ENCODE measurements at places on chromosomes 7 and 10.

- no peak for DNase-seq
Observed at GRCh38 chr10:124472071-124472470, 10.4 kb downstream of the LHPP start.

GRCh38 chr10:73799899-73800559, 11.4 kb downstream of the NDST2 start:
- DNase-seq, result no peak

GRCh38 chr10:33125522-33126517, 167.8 kb upstream of the ITGB1 start:
- no peak for DNase-seq

GRCh38 chr10:95423164-95424005, 132.6 kb upstream of the PDLIM1 start:
- no peak for DNase-seq

- no peak for DNase-seq
Observed at GRCh38 chr10:78905957-78906308, 162.8 kb upstream of the ZMIZ1 start.

- DNase-seq, result no peak
Observed at GRCh38 chr10:68560943-68561864, 1.1 kb downstream of the TET1 start.

- DNase-seq, result no peak
Observed at GRCh38 chr10:6200734-6201515, 1.8 kb upstream of the PFKFB3 start.

DNA sequence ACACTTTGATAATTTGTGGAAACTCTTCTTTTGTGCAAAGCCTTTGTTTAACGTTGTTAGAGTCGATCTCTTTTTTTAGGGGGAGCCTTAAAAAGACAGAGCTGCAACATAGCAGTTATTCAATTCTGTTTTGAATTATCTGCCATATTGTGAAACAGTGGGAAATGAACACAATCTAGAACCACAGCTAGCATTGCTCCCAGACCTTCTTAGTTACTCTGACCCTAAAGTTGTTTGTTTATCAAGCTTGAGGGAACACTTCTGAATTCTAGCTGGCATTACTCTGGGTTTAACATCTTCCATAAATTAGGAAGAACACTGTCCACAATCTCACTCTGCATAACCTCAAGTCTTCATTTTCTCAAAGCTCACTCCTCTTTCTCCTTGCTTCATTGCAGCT, 217.7 kb downstream of the PRKG1 start:
- no peak for DNase-seq

- DNase-seq, result no peak
Observed at GRCh38 chr7:34835901-34836600, 178.0 kb downstream of the NPSR1 start.

DNA sequence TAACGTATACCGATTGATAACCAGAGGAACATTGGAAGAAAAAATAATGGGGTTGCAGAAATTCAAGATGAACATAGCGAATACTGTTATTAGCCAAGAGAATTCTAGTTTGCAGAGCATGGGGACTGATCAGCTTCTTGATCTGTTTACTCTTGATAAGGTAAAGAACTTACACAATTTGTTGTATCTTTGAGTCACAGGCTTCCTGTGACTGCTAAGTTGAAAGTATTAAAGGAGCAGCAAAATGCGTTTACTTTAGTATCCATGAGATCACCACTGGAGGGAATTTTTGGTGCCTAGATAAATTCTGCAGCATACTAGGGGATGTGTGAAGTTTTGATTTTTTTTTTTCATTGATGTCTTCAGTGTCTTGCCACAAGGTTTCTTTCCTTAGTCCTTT, 103.6 kb downstream of the BTAF1 start:
- DNase-seq, result no peak

DNA sequence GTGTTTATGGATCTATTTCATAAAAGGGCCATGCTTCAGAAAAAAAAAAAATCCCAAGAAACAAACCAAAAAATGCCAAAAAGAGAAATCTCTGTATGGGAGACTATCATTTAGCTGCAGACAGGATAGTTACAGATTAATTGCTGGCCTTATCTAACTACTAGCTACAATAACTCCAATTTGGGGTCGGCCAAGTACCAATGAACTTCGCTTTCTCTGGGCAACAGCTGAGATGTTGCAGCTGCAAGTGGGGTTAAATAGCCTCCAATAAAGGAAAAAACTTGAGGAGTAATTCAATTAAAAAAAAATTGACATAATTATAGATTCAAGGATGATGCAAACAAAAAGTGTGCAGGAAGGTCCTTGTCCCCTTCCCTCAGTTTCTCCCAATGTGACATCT, 73.6 kb downstream of the PFKFB3 start:
- no peak for DNase-seq

GRCh38 chr7:51451751-51452476, 135.3 kb upstream of the COBL start:
- DNase-seq, result no peak

GRCh38 chr10:32035038-32035437, 21.2 kb downstream of the KIF5B start:
- DNase-seq, result no peak

GRCh38 chr7:157584420-157584819, 247.6 kb downstream of the DNAJB6 start:
- DNase-seq, result no peak

GRCh38 chr7:144452064-144452463, 48.6 kb upstream of the NOBOX start:
- DNase-seq, result no peak

DNA sequence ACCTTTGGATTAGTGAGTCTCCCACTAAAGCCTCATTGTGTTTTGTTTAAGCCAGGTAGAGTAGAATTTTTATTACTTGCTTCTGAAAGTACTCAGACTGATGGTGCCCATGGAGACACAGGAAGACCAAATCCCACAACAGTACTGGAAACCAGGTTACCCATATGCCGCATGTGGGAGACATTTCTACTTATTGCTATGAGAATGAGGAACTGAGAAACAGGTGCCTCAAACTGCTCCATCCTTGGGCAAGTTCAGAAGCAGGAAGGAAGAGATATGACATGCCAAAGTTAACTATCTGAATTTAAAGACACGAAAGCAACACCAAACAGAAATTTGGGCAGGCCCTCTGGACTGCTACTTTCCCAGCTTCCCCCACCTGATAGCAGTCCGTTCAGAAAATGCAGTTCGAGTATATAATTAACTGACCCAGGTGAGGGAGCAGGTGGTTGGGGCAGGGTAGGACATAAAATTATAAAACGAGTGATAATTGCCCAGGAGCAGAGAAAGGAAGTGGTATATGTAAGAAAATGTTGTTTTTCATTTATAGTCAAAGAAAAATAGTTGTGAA, 382.3 kb upstream of the MTPN start:
- no peak for DNase-seq

DNA sequence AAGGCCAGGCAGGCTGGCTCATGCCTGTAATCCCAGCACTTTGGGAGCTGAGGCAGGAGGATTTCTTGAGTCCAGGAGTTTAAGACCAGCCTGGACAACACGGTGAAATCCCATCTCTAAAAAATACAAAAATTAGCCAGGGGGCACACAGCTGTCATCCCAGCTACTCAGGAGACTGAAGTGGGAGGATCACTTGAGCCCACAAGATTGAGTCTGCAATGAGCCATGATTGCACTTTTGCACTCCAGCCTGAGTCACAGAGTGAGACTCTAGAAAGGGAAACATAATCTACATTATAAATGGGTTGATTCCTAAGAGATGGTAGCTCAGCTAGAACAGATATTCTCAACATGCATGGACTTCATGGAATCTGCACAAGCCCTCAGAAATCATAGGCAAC, 6.3 kb upstream of the LIPF start:
- DNase-seq, result no peak

GRCh38 chr10:101489355-101489754, 98.7 kb downstream of the POLL start:
- DNase-seq, result no peak

DNA sequence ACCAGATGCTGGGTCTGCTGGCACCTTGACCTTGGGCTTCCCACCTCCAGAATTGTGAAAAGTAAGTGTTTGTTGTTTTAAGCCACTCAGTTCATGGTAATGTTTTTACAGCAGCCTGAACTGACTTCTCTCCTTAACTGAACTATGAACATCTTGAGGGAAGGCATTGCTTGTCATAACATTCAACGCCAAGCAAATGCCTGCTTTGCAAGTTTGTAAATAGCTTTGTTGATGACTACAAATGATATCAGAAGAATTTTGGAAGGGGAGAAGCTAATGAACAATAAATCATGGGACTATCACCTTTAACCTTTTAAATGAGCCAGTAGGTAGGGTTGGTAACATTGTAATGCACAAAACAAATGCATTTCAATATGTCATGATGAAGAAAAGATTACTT, 402.4 kb upstream of the ADARB2 start:
- DNase-seq, result no peak

DNA sequence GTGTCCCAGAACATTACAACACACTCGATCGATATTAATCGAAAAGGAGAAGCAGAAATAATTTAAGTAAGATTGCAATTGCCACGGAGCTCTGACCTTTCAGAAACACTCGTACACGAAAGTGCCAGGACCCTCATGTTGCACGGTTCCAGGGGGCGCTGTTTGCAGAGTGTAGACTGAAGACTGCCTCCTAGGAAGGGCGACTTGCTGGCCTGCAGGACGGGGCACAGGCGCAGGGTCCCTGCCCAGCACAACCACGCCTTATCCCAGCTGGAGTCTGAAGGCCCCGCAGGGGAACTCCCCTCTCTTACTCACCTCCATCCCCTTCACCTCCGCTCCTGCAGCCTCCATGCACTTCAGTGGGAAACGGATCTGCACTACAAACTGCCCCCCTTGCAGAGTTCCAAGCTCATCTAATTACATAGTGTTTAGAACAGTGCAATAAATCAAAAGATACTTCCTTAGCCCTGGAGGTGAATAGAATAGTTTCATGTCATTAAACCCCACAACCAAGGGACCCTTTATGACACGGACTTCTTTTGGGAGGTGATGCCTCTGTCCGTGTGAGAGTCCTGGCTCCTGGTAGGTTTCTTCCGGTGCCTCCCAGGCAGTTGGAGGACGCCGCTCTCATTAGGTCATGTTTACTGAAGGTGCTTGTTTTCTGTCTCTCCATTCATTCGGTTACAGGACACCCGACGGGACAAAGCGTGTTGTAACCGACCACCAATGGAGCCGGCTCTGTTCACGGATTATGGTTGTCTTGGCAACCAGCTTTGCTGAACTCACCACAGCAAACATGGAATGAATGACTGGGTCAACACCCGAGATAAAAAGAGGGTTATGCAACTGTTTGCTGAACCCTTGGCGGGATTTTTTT, 262.2 kb downstream of the BAMBI start:
- no peak for DNase-seq

DNA sequence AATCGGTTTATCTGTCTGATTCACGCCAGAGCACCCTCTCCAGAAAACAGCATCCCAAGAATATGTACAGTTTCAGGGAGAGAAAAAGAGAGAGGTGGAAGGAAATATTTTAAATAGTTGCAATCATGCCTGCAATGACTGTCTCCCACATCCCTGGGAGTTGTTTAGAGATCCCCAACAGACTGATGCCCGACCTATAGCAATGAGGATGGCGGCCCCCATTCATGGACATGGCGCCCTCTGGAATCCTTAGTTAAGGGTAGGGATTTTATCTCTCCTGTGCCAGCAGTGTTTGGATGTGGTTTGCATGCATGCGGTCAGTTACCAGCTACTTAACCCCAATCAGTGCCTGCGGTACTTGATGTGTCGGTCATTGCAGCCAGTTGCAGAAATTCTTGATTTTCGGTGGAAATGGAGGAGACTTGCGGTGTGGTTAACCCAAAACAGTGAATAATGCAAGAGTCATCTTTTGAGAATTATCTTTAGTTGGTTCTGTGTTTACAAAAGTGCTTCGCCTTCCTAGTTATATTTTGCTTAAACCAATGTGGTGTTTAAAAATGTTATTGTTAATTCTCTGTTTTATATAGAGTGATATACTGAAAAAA, 186.0 kb upstream of the TCF7L2 start:
- DNase-seq, result no peak

DNA sequence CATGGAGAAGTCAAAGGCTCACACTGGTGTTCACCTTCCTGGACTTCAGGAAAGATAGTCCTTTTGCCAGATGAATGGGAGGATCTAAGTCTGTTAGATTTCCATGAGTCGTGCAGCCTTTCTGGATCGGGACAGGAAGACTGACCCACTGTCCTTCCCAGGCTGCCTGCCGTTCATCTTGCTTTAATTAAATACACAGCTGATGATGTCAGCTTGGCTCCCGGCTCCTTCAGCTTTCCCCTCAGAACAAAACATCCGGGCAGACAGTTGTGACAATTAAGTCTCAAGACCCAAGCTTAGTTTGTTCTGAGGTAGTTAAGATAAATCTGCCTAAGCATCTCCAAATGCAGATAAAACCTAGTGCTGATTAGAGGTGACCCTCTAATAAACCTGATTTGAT, 58.6 kb downstream of the AUTS2 start:
- DNase-seq, result no peak

DNA sequence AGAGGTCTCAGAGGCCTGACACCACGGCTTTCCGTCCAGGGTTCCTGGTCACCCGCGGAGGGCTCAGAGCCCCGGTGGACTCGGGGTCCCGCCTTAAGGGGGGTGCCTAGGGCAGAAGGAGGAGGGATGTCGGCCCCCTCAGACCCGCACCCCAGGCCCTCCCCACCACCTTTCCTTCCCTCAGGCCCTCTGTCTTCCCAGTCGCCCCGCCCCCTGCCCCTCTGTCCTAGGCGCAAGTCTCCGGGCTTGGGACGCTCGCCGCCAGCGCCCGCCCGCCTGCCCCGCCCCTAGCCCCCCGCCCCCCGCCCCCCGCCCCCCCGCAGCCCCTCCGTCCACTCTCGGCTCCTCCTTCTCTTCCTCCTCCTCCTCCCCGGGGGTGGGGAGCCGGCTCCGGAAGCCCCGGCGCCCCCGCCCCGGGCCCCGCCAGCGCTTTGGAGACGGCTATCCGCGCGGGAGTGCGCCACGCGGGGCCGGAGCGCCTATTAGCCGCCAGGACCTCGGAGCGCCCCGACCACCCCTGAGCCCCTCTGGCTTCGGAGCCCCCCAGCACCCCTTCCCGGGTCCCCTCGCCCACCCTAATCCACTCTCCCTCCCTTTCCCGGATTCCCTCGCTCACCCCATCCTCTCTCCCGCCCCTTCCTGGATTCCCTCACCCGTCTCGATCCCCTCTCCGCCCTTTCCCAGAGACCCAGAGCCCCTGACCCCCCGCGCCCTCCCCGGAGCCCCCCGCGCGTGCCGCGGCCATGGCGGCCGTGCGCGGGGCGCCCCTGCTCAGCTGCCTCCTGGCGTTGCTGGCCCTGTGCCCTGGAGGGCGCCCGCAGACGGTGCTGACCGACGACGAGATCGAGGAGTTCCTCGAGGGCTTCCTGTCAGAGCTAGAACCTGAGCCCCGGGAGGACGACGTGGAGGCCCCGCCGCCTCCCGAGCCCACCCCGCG, at the start of gene AEBP1:
AEBP1 (plus strand) TSS at position 423 of the 937 bp plus-strand sequence; CDS start at position 744, 321 bp downstream.
- no peak for DNase-seq

DNA sequence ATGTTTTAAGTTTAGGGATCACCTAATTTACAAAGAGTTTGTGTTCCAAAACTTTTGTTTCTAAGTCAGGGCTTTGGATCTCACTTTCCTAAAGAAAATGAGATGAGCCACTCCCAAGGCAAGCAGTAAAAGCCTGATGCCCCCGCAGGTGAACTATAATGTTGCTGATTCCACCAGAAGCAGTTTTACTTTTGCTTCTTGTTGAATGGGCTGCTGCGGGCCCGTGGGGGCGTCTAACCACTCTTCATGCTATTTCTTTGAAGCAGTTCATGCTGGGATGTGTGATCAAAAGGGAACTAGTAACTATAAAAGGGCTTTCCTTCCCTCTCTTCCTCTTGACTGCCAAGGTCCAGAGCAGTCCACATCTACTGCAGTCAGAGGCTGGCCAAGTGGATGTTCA, 118.7 kb upstream of the NEBL start:
- DNase-seq, result no peak

Measured in cortex of kidney (tissue), 1 donor.